SW480 (cell line): ENCODE measurements at places on chromosomes 3 and 15.

DNA sequence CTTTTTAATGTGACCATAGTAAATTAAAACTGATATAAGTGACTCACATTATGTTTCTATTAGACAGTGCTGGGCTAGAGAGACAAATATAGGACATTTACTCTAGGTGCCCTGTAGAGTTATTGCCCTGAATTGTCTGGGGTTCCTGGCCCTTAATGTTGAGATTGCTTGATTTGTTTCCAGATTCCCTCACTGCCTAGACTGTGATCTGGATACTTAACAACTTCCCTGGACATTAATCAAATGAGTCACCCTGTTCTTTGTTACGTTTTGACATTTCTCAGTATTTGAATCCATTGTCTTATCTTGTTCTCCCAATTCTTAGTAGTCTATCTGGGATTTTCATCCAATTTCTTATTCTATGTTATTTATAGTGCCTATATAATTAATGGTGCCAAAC is 65.8 kb downstream of the DTWD1 start:
- DNase-seq, result no peak

DNA sequence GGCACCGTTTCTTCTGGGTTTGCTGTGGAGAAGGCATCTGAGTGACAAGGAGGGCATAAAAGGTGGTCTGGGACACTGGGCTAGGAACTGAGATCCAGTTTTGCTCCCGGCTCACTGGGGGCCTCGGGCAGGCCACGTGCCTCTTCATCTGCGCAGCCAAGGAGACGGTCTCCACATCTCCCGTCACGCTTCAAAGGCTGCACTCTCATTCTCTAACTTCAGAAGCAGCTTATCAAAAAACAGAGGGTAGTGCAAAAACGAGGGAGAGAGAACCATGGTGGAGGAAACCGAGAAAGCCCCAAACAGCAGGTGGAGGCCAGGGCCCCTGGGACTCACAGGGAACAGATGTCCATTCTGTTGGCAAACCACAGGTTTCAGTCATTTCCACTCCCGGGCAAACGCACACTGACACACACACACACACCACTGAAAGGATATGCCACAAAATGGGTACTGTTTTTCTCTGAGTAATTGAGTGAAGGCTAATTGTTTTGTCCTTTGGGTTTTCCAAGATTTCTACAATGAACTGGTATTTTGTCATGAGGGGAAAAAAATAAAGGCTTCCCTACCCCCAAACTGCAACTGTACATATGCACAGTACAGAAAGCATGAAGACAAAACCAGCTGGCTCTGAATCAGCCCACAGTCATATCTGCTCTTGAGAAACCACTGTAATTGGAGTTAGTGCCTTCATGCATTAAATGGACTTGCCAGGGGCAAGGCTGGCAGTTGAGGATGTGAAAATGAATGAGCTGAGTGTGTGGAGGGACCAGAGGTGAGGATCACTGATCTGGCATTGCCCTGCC is 71.9 kb downstream of the MGLL start:
- no peak for DNase-seq

DNA sequence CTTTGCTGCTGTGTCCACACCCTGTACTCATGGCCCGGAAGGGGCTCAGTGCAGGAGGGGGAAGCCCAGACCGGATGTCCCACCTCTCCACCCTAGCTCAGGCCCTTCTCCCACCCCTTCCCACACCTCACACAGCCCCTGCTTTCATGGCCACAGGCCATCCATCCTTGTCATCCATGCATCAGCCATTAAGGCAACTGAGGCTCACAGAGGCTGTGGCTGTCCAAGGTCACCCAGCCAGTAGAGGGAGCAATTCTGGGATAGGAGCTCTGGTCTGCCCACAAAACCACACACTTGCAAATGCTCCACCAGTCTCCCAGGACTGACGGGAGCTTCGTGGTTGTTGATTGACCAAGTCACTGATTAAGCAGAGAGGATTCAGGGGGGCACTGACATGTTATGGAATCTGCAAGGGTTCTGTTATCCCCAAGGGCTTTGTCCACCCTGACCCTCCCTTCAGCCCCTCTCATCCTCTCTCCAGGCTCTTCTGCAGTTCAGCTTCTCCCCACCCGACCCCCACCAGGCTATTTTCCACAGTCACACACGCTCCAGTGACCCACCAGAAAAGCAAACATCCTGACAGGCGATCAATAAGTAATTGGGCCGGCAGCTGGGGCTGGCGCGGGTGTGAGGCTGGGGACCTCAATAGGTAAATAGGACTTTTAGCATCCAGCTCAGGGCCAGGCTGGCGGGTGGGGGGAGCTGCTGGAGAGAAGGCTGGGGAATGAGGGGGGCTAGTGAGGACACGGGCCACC is 15.1 kb downstream of the LINGO1 start:
- DNase-seq, result no peak

- no peak for DNase-seq
Measured at GRCh38 chr3:54831112-54831511, 96.7 kb downstream of the LRTM1 start.

DNA sequence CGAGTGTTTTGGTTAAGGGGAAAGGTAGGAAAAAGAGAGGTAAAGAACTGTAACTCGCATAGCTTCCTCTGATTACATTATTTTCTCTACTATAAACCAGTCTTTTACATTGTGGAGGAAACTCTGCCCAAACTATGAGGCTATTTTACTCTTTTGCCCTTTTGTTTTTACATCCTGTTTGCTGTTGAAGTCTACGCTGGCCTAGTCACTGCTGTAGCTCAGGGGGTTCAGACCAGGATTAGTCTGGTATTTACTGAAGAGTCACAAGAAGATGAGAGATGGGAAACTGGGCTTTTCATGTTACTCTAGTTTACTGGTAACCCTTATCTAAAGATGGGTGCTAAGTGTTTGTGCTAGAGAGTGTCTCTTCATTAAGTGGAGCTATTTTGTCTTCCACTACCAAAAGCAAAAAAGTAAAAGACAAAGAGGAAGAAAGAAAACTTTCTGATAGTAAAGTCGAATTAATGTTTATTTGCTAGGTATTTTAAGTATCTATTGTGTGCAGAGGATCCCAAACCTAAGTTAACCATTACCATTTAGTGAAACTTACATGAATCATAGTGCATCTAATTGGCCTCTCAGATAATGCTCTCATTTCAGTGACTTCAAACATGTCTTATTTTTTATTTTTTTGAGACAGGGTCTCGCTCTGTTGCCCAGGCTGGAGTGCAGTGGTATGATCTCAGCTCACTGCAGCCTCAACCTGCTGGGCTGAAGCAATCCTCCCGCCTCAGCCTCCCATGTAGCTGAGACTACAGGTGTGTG is 10.9 kb downstream of the RARB start:
- no peak for DNase-seq

DNA sequence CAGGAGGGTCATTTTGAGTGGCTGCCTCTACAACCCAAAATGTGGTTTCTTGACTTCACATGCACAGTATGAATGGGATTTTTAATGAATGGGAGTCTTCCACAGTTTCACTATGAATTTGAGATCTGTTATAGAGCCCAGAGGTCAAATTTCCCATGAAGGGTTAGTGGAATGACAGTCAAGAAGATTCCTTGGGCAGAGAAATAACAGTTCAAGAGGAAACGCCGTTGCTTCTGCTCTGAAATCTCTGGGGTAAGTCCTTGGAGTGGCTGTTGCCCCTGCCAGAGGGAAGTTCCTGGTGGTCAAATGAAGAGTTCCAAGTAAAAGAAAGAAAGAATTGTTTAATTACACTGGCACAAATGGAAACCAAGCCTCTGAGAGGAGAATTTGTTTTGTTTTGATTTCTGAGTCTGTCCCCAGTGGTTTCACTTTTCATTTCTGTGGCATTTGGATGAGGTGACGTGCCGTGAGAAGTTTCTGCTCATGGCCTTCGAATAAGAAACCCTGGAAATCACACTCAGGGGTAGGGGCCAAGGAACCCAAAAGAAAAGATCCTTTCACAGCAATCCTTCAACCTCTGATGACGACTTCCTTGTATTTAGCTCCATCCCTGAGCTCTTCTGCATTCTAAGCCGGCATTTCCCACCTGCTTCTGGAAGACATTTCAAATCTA is 77.5 kb upstream of the IL12A start:
- DNase-seq, result no peak

GRCh38 chr15:49637857-49638256 is 17.0 kb downstream of the DTWD1 start:
- DNase-seq, result no peak

DNA sequence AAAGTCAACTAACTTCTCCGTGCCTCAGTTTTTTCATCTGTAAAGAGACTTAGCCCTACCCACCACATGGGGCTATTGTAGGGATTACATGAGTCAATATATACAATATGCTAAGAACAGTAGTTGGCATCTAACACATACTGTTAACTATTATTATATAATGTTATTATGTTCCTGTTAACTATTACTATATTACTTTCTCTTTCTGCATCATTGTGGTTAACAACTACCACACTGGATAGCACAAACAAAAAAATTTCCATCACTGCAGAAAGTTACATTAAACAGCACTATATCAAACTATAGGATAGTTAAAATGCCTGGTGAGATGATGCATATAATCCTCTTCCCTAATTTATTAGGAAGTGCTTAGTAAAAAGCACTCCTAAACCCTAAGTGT is 23.7 kb downstream of the STAG1 start:
- DNase-seq, result no peak

DNA sequence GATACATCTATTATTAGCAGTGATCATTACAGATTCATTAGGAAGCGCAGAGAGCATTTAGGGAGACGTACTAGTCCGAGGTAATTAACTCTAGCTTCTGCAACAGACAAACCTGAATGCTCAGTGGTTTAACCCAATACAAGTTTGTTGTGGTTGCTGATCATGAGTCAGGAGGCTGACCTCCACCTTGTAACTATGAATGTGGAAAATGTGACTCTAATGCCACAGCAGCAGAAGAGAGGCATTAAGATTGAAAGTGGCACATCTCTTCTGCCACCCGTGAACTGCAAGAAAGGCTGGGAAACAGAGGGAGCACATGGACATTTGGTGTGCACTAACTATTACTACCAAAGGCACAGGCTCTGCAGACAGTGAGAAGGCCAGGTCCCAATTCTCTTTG is 71.2 kb upstream of the C3orf80 start:
- no peak for DNase-seq

DNA sequence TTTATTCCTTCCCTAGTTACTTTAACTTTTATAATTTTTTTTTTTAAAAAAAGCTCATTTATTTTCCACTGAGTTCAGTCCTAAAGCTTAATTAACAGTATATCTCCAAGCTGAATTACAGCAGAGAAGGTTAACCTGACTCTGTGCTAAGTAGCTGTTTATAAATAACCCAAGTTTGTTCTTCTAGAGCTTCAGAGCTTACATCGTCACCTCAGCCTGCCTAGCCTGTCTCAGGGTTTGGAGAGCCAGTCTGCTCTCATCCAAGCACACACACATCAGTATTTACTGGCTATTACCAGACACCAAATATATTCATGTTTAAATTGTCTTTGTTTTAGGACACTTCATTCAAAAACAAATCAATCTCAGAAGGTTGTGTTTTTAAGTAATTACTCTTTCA is 154.9 kb downstream of the CDIN1 start:
- no peak for DNase-seq

DNA sequence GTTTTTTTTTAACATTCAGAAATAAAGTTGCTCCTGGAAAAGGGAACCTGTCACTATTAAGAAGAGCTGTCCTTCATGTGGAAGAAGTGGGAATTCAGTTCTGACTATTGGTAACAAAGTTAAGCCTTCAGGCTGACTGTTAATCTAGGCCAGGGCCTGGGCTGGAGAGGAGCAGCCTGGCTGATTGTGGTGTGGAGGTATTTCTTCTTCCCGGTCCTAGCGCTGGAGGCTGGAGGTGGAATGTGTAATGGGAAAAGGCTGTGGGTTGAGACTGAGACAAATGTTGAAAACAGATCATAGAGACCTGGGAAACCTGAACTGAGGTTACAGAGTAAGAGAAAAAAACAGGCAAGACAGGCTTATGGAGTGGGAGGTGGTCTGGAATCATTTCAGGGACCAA is 23.8 kb upstream of the SH3BP5 start:
- no peak for DNase-seq

DNA sequence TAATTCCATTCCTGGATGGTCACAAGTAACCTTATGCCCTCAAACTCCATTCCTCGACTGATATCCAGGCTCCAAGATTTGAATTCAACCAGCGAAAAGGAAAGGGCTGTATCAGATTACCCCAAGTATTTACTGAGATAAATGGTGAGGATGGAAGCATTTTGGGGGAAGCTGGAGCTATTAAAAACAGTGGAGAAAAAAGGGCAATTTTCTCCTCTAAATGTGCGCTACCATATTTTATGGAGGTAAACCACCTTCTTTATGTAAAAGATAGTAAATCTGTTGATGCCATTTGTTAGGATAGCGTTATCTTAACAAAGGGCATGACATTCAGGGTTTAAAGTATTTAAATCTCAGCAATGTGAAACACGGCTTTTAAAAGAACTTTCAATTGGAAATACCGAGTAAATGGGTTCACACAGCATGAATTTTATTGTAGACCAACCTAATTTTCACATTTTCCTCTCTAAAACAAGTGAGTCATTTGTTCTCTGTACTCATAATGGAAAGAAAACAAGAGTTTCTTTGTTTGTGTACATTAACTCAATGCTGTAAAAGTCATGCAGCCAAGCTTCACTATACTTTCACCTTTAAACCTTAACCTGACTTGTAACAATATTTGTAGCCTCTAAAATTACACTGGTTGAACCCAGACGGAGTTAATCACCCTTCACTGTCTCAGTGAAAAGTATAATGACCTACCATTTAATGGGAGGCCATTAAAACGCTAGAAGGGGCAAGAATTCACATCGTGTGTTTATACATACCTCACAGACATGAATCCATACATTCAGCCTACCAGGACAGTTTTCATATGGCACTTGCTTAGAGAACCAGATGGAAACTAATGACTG is 773.4 kb downstream of the ROBO1 start:
- no peak for DNase-seq

DNA sequence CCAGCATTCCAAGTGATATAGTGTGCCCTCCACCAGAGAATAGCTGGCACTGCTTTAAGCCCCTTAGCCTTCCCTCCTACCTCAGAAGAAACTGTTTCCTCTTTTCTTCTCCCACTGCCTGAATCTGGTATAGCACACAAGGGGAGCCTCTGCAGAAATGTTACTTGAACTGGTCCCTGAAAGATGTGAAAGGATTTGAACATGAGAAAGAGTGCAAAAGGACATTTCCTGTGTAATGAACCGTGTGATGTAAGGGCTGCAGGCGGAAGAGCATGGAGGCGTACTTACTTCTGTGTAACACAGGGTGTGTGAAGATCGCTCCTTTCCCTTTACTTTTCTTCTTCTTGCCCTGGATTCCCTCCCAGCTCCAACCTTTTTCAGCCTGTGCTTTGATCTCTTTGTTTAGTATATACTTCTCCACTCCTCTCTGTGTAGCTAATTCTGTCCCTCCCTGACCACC is 8.4 kb downstream of the TMOD3 start:
- DNase-seq, result peak; percentile 22

DNA sequence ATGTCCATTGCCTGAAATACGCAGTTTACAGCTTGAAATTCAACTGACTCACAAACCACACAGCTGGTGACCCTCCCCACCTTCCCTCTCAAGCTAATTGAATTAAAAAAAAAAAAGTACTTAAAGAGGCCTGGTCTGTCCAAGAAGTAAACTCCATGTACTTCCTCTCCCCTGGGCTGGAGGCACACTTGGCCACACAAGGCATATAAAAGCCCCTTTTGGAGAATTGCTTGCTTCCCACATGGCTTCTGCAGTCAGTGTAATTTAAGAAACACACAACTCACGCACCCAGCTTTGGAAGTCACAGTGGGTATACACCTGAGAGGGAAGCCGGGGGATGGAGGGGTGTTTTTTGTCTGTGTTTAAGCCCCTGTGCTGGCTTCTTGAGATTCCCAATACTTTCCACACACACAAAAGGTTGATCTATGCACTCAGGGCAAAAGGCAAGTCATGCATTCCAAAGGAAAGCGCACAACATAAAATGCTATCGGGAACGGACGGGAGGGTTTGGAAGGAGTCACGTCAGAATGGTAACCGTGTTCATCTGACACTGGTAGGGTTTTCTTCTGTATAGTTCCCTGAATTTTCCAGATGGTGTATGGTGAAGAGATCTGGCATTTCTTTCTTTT is 106.6 kb upstream of the ALDH1A3 start:
- DNase-seq, result no peak
